ENCODE measurements at places on chromosomes 16 and 17.

DNA sequence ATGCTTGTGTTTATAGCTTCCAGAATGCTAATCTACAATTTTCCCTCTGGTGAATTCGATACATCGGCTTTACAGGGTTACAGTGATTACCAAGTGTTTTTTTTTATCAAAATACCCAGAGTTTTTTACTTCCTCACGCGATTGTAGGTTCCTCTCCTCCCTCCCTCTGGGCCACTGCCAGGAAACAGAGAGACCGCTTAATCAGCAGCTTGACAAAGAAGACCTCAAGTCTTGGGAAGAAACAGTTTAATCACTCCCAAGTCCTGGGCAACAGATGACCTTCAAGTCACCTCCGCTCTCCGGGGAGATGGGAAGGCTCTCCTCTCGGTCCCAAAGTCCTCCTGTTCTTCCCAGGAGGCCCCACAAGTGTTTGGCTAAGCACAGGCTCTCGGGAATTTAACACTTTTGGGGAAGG is 23.5 kb downstream of the SMTNL2 start:
- DNase-seq = no peak

DNA sequence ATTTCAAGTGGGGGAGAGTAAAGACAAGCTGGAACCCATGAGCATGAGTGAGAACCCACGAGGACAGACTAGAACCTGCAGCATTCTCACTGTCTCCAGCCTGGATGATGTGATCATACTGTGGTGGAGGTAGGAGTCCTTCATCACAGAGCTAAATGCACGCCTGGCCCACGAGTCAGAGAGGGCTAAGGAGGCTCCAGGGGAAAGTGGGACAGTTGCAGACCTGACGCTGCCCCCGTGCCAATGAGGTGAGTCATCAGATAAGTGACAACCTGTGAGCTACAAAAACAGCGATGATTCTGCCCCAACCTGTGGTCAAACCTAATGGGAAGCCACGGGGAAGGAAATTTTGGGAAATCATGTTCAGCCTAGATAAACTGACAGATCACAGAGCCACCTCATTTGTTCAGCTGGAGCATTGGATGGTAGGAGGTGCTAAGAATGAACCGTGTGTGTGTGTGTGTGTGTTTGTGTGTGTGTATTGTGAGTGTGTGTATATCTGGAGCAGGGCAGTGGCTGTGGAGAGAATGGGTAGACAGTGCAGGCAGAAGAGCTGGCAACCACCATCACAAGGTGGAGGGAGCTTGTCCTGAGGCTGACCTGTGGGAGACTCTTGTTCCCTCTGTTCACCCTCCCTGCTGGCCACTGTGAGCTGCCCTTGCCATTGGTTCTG is 131.8 kb downstream of the UTP18 start:
- DNase-seq = peak; percentile 13

DNA sequence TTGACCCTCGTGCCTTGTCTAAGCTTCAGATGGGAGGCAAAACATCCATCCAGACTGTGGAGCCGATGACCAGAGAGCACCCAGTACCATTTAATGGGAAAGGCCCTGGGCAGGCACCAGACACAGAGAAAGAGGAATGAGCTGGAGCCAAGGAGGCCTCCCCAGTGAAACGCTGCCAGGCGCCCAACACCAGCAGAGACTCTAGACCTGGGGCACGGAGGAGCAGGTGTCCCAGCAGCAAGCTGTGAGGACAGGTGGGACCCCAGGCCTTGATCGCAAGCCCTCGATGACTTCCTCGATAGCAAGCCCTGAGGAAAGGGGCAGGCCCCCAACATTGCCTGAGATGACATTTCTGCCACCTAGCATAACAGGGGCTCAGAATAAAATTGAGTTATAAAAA is 62.2 kb upstream of the SIAH1 start:
- no peak for DNase-seq

- DNase-seq = no peak
Observed at GRCh38 chr17:40354221-40355122, 10.1 kb downstream of the GJD3 start.

GRCh38 chr17:5838661-5839300 is 231.4 kb upstream of the WSCD1 start:
- DNase-seq = no peak

DNA sequence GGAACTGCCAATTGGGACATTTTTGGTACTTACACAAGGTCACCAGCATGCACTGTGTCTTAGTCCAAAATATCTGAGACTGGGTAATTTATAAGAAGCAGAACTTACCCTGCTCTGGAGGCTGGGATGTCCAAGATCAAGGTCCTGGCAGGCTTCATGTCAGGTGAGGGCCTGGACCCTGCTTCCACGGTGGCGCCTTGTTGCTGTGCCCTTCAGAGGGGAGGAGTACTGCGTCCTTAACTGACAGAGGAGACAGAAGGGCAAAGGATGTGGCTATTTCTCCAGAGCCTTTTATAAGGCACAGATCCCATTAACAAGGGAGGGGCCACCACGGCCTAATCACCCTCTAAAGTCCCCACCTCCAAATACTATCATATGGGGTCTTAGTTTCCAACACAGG is 178.9 kb downstream of the C16orf95 start:
- DNase-seq = no peak

DNA sequence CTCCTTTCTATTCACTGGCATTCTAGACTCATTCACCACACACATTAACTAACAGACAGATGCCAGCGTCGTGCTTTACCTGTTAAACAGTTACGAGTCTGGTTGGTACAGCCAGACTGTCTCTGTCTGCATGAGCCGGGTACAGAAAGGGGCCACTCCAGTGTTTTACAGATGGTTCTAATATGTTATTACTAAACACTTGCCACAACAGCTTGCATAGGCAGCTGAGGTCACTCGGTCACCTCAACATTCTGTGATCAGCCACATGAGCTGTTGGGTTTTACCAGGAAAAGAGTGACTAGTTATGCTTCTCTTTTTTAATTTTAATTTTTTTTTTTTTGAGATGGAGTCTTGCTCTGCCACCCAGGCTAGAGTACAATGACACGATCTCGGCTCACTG is 25.2 kb downstream of the CD300A start:
- no peak for DNase-seq

DNA sequence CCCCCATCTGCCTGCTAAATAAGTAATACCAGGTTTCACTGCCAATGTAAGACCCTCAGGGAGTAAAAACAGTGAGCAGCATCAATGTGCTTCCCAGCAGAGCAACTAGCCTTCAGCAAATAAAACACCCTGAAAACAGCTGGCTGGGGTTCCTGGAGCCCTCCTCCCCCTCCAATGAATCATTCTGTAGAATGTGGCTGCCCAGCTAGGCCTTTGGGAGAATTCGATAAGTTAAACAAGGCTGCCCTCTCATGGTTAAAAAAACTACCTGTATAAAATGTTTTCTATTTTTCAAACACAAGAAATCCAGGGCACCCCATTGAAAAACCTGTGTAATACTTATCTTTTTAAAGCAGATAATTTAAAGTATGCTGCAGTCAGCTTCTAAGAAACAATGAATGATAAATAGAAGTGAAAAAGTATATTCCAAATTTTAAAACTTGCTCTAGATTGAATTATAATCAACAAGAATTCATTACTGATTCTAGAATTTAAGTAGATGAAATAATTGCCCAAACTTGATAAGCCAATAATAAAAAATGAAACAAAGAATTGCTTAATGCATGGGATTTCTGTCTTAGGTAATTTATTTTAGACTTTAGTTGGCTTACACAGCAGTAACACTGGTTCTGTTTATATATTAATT is 9.4 kb upstream of the TOM1L1 start:
- DNase-seq = peak; percentile 62

DNA sequence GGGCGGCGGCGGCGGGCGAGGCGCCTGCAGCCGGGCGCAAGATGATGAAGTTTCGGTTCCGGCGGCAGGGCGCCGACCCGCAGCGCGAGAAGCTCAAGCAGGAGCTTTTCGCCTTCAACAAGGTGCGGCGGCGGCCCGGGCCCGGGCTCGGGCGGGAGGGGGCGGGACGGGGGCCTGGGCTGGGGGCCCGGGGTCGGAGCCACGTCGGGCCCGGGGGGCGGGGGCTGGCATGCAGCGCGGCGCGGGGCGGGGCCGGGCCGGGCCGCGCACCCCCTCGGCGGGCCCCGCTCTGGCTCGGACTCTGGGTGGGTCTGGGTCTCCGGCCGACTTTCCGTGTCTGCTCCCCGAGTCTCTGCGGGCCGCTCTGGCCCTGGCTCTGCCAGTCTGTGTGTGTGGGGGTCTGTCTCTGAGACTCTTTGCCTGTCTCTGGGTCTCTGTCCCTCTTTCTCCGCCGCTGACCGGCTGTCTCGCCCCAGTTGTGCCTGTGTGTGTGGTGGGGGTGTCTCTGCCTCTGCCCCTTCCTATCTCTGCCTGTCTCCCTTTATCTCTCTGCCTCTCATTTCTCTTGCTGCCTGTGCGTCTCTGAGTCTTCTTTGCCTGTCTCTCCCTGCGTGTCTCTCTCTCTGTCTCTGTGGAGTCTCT is 328 bp downstream of the LLGL1 start:
- no peak for DNase-seq

GRCh38 chr17:73791631-73792030 is 147.4 kb upstream of the SDK2 start:
- no peak for DNase-seq

DNA sequence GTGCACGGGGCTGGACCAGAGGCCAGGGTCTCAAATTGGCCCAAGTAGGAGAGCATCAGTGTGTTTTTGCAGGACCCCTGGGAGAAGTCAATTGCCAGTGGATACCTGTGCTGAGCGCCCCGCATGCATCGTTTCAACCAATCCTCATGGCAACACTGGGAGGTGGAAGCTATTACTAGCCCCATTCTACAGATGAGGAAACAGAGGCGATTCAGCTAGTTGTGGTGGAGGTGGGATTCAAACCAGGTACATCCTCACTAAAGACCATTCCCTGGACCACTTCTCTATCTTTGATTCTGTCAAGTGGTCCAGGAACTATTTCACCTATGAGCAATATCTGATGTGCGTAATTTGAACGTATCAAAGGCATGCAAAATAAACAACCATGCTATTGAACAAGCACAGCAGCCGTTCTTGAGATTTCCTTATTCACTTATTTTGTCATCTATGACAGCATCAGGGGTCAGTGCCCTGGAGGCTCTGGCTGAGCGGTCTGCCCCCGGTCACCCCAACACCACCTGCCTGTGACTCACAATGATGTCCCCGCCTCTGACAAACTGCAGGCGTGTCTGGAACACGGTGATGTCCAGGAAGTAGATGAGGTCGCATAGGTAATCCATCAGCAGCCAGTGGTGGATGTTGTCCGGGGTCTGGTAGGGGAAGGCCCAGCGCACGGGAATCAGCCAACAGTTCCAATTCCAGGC is 54.0 kb downstream of the CNGB1 start:
- DNase-seq = no peak

- DNase-seq = no peak
Observed at GRCh38 chr16:68514511-68514910, 24.6 kb upstream of the ZFP90 start.

- no peak for DNase-seq
Observed at GRCh38 chr17:72121164-72122009, 567 bp downstream of the SOX9 start.

DNA sequence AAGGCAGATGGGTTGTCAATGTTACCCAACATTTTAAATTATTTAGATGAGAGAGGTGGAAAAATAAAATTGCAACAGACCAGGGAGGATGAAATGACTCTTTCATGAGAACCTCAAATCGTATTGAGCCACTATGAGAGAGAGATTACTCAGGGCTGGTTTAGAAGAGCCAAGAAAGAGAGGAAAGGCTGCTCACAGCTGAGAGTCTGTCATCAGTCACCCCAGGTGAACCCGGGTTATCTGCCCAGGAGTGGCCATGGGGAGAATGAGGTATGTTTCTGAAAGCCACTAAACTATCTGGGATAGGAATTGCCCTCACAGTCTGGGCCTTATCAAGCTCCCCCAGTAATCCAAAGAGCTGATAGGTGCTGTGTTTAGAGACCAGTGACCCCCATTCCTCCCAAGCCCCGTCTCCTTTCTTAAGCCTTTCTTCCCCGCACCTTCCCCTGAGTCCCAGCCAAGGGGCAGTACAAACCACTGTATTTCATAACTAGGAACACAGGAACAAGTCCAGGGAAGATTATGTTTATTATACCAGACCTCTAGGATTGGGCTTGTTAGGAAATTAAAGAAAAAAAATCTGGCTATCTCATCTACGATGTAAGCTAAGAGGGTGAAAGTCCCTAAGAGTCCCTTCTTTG is 158.9 kb upstream of the NOL11 start:
- DNase-seq = no peak

DNA sequence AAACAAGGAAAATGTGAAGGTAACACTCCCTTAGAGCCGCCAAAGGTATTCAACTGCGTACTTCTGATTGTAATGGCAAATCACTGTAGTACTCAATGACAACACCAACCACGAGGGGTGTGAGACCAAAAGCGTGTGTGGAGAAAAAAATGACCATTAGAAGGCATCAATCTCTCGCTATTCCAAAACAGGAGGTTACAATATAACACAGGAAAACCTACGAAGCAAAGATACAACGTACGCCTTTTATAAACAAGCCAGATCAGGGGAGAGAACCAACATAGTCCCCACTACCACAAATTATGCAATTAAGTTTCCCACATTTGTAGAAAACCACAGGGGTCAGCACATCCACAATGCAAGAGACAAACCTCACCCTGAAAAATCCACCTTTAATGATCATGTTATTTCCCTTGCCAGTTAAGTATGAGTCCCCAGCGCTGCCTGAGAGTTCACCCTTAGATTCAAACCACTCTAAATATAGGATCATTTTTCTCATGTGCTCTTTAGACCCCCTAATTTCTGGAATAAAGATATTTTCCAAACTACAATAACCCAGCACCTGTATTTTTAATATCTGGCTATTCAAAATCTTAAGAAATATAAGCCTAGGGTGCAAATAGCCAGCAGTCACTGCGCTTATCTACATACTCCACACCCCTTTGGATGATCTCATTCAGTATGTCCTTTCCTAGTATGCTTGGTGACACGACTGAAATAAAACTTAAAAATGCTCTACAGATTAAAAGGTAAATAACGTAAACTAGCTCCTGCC is 12.4 kb downstream of the TEX14 start:
- DNase-seq = peak; percentile 71

- peak; percentile 83 for DNase-seq
Observed at GRCh38 chr17:12928736-12929135, 89.1 kb downstream of the ELAC2 start.

DNA sequence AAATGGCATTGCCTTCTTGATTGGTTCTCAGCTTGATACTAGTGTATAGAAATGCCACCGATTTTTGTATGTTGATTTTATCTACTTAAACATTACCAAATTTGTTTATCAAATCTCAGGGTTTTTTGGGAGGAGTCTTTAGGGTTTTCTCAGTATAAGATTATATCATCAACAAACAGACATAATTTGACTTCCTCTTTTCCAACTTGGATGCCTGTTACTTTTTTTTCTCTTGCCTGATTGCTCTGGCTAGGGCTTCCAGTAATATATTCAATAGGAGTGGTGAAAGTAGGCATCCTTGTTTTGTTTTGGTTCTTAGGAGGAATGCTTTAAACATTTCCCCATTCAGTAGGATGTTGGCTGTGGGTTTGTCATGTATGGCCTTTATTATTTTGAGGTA is 29.1 kb downstream of the EFCAB13 start:
- no peak for DNase-seq

- peak; percentile 43 for DNase-seq
Observed at GRCh38 chr17:73340093-73340596, 28.3 kb upstream of the CDC42EP4 start.

Data from trophoblast cell (in vitro differentiated cells and primary cell).